HTR-8/SVneo (cell line): ENCODE measurements at places on chromosomes 3 and 15.

DNA sequence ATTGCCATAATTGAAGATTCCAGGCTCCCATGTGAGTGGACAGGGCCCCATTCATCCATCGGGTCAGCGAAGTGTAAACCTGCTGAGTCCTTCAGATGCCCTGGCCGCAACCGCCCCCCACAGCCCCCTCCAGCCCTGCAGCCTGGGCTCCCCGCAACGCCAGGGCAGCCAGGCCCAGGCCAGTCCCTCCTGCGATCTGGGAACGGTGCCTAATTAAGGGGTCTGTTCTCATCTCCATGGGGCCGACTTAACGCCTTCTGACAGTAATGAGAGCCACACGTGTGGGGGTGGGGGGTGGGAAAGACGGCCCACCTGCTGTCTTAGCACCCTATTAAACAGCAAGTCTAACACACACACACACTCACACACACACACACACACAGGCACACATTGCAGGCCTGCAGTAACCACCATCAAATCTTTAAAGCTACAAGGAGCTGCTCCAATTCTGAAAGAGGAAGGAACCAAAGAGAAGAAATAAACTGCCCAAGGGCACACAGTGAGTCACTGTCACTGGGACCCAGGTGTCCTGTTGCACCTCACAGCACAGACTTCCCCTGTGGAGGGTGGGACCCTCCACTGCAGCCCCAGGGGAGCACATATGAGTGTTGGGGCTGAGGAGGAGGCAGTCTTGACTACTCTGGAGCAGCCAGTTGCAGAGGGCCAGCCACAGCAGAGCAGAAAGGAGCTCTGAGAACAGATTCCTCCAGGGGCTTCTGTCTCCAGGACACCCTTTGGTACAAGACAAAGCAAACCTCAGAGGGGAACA is 31.8 kb upstream of the HES1 start:
- no peak for DNase-seq

DNA sequence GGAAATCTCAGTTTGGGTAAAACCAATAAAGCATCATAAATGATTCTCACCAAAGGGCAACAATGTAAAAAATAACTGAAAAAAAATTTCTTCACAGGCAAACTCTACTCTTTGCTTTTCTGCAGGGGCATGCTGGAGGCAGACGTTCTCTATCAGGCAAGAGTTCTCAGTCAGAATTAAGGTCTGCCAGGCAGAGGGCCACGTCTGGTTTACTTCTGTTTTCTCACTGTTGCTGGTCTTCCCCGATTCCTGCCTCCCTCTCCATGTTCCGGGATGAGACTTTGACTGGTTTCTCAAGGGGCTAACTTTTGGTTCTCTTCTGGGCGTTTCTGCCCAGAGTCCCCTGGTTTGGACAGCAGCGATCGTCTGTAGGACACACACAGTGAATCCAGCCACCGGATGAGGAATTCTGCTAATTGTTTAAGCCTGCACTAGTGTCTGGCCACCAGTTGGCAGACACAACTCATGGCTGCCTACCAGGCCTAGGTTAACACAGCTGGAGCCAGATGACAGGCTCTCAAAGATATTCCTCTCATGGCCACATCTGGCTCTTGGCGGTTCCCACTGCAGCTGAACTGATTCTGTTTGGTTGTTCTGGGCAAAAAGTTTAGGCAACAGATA is 273.1 kb downstream of the FOXP1 start:
- DNase-seq, result no peak

DNA sequence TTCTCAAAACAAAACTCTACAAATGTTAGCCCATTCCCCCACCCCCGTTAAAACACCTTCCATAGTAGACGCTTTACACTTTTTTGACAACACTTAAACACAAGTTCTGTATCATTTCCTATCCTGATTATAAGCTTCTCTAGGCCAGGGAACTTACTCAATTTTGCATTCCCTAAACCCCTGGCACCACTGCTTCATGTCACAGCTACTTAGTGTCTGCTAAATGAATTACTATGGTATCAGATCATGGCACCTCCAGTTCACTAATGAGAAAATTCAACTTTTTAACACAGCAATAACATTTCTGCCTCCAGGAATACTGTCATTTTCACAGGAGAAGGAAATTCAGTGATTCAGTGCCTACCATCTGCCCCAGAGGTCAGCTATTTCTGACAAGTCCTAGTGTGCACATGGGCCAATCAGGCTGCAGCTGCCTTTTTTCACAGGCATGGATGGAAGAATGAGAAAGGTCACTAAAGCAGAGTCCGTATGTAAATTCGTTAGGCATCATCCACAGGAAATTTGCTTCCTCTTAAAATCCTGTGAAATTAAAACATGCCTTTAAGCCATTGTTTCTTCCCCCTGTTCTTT is 18.5 kb downstream of the SFMBT1 start:
- no peak for DNase-seq

DNA sequence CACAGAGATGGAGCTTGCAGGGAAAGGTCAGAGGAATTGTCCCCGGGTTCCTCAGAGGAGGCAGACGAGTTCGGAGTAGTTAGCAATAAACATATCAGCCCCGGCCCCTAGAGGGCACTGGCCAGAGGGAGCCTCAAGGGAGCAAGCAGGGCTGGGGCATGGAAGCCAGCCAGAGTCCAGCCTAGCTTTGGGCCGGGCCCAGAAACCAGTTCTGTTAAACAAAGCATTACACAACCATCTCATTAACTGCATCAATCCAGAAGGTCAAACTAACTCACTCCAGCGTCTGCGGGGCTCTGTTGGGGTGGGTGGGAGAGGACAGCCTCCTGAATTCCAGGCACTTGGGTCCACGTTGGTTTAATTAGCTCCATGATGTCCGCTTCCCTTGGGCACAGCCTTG is 41.0 kb upstream of the IREB2 start:
- no peak for DNase-seq

GRCh38 chr3:94693997-94694640 is 631.3 kb downstream of the NSUN3 start:
- no peak for DNase-seq

DNA sequence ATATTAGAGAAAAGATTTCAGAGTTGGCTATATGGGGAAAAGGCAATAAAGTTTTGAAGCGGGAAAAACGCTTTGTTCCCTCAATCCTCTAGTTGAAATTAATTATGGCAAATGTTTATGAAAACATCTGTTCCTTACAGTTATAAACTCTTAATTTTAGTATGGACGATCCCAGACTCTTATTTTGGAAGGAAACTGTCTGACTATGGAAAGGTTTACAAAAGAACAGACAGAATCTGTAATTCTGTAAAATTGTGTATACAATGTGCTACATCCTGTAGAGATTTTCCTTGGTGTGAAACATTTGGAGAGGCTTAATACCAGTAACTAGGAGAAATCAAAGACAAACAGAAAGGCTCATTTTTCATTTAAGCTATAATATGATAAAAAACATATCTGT is 311.8 kb downstream of the TBC1D5 start:
- DNase-seq, result no peak

- DNase-seq, result no peak
Observed at GRCh38 chr3:53495146-53495519, 722 bp downstream of the CACNA1D start.

- DNase-seq, result no peak
Observed at GRCh38 chr15:52803108-52803466, 13.0 kb upstream of the ONECUT1 start.

- DNase-seq, result no peak
Observed at GRCh38 chr3:2713923-2714322, 396.3 kb downstream of the IL5RA start.

- DNase-seq, result no peak
Observed at GRCh38 chr15:62558640-62559380, 393.7 kb upstream of the C2CD4B start.

DNA sequence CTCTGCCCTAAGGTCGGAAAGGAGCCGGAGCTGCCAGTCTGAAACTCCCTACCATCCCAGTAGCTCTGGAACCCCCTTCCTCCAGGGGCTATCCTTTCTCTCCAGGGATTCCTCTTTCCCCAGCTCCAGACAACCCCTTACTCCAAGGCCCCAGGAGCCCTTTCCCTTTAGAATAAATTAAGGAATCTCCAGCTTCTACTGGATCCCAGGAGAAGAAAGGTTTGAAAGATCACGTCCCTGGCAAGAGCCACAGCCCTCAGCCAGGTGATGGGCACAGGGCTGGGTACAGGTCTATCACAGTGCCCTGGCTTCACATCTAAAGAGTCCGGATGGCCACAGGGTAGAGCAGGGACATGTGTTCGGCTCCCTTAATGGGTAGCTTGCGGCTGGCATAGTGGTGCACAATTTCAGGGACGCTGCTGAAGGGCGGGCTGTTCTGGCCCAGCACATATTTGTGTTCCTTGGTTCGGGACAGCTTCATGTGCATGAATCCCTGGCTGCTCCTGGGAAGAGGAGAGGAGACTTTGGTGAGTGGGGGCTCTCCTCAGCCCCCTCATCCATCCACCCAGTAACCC is 20.0 kb downstream of the SHF start:
- no peak for DNase-seq

- no peak for DNase-seq
Observed at GRCh38 chr3:177144922-177145321, 52.4 kb downstream of the TBL1XR1 start.

DNA sequence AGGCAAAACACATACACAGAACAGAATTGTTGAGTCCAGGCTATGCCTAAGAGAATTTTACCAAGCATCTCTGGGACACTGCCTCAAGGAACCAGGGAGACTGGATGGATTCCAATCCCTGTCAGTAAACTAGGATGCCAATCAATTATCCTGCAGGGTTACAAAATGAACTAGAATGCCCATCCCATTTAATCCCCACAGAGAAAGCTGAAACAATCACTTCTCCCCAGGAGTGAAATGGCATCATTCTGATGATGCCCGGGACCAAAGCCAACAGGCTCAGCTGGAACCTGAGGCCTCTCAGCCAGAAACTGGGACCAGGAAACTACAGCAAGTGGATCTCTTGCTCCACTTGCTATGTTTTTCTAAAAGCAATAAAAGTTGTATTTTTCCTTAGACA is 130.0 kb upstream of the TJP1 start:
- no peak for DNase-seq

- peak; percentile 93 for DNase-seq
Observed at GRCh38 chr3:50163572-50164455, 8.7 kb downstream of the SEMA3F start.

DNA sequence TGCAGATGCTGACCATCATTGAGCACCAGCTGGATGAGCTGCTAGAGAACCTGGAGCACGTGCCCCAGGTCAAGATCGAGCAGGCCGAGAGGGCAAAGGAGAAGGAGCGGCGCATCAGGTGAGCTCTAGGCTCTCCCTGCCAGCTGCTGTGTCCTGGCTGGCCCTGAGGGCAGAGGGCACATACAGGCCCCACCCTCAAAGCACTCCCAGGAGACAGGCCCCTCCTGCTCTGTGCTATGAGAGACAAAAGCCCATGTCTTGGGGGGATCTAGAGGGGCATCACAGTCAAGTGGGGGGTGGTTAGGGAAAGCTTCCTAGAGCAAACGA is 39.5 kb downstream of the CFAP100 start:
- DNase-seq, result no peak

DNA sequence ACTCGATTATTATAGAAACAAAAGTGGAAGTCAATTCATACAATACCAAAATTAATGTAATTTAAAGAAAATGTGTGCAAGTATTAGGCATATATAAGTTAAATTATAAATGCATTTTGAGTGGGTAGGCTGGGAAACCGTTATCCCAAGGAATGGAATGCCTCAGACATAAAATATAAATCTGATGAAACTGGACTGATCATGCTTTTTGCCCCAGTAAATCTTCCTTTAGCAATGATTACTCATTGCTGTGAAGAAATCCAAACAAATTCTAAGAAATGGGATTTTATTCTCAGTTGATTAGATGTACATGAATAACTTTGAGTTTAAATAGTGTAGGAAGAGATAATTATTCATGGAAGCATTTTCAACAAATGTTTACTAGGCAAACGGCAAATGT is 185.5 kb upstream of the KCNMB2 start:
- DNase-seq, result no peak

DNA sequence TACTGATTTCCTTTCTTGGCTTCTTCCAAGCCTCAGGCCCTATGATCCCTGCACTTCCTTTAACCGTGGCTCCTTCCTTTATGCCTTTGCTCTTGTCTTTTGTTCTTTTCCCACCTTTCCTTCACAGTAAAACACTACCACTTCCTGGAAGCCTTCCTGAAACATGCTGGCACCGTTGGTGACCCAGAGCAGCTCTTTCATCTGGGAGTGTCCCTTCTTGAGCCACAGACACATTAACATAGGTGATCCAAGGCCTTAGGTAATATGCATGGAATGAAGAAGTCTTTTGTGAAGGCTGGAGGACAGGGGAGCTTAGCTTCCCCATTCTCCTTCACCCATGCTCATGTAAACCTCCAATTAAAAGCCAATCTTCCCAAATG is 39.4 kb downstream of the AMOTL2 start:
- no peak for DNase-seq

GRCh38 chr3:25686766-25687165 is 22.1 kb upstream of the TOP2B start:
- no peak for DNase-seq

DNA sequence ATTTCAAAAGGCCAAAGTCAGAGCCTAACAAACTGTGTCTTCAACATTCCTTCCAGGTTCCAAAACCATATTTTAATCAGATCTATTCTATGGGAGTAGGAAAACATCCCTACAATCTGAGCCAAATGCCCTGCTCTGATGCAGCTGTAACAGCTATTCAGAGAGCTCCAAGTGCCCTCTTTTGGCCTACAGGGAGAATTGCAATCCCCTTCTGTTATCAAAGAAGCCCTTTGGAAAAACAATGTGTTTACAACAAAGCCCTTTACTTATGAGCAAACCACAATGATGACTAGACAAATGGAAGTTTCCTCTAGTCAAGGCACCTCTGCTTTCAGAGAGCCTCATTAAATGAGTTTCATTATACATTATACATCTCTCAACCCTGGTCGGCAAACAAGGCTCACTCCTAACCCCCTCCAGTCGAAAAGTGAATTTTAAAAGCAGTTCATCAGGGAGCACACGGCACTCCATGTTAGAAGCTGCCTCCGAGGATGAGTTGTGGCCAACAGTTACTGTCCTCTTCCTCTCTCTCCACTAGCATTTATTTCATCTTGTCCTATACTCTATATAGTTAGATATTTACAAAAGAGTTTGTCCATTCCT is 42.6 kb upstream of the TMCO5A start:
- no peak for DNase-seq

GRCh38 chr3:5020242-5020722 is 41.0 kb downstream of the BHLHE40 start:
- DNase-seq, result no peak

DNA sequence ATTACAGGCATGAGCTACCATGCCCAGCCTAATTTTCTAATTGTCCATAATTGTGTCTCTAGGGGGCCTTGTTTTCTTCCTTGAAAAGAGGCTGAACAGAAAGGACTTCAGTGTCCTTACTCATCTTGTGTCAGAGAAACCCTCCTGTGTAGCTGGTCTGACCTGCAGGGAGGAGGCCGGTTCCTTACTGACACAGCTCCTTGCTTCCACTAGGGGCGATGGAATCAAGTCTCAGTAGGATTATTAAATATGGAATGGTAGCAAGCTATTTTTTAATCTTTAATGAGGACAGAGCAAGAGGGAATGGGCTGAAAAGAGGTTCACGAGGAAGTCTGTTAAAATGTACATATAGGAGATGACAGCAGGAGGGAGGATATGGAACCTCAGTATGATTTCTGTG is 8.6 kb downstream of the LPCAT4 start:
- DNase-seq, result no peak

GRCh38 chr3:126516152-126516935 is 1.2 kb downstream of the UROC1 start:
- no peak for DNase-seq
